NCI-H1105 (cell line): ENCODE measurements at places on chromosomes 2 and 18.

- DNase-seq = no peak
Measured at GRCh38 chr2:182509216-182509615, 82.4 kb upstream of the PDE1A start.

DNA sequence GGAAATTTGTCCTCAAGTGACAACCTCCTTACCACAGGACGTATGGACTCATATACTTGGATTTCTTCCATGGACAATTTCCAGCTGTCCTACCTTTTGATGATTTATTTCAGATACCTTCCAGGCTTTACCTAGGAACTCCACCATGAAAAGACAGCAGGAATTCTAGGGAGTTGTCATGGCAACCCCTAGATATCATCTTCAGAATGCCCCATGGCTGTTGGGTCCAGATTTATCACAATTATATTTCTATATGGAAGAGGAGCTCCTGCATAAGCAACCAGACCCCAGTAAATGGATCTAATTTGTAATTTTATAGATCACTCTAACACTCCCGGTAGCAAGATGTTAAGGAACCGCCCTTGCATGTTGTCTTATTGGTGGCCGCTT lies 102.3 kb upstream of the ZNF521 start:
- DNase-seq = no peak

- DNase-seq = no peak
Measured at GRCh38 chr2:101351207-101351606, 36.1 kb downstream of the CREG2 start.

GRCh38 chr2:68762665-68763064 lies 28.1 kb downstream of the ARHGAP25 start:
- DNase-seq = no peak

DNA sequence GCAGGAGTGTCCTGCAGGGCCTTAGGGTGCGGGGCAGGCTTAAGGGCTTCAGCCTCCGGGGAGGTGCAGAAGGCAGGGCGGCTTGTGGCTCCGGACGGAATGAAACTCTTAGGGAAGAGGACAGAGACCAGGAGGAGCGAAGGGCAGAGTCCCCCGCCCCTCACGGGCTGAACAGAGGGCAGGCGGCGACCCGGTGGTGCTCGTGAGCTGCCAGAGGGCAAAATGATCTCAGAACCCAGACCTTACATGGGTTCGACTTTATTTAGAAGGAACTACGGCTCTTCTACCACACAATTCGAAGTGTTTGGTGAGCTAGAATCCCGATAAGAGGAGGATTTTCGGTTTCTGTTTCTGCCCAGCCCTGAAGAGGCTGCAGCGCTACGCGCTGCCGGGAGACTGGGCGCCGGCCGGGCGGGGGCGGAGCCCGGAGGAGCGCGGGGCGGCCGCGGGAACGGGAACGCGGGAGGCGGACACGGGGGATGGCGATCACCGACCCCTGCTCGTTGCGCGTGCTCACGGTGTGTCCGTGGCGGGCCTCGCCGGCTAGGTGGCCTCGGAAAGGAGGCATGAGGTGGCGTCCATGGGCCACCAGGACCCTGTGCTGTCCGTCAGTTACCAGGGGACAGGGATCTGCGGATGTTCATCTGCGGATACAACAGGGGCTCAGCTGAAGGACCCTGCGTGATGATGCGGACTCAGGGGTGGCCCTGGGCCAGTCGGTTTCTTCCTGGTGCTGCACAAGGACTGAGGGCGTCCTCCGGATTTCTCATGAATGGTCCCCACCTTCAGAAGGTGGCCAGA lies 4.2 kb upstream of the SP100 start:
- peak; percentile 5 for DNase-seq

GRCh38 chr2:11142330-11142729 lies 12.9 kb upstream of the SLC66A3 start:
- no peak for DNase-seq

DNA sequence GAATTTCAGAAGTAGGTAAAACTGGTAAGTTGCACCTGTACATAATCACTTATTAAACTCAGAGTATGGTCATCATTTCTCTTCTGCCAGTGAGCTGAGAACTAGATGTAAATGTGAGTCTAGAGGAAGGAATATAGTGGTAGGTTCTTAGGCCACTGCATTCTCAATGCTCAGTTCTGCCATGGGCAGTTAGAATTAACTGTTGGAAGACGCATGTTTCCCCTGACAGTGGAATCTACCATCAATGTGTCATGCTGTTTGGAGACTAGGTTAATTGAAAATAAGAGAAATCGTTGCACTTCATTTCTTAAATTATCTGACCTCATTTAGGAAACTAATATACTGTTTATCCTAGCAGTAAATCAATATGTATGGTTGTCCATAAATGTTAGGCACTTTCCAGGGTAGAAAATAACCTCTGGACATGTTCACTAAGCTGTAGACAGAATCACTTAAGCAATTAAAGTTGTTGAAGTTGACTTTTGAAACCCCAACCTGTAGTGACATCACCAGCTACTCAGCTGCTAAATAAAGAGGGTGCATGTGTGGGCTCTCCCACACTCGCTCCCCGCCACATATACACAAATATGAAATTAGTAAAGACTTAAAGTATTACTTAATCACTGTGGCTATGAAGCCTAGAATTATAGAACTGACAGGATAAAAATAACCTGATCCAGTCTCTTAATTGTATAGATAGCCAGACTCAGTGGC lies 91.5 kb upstream of the NOSTRIN start:
- no peak for DNase-seq
